Upper lobe of right lung (tissue), 1 donor: ENCODE measurements at places on chromosomes 11 and 22.

DNA sequence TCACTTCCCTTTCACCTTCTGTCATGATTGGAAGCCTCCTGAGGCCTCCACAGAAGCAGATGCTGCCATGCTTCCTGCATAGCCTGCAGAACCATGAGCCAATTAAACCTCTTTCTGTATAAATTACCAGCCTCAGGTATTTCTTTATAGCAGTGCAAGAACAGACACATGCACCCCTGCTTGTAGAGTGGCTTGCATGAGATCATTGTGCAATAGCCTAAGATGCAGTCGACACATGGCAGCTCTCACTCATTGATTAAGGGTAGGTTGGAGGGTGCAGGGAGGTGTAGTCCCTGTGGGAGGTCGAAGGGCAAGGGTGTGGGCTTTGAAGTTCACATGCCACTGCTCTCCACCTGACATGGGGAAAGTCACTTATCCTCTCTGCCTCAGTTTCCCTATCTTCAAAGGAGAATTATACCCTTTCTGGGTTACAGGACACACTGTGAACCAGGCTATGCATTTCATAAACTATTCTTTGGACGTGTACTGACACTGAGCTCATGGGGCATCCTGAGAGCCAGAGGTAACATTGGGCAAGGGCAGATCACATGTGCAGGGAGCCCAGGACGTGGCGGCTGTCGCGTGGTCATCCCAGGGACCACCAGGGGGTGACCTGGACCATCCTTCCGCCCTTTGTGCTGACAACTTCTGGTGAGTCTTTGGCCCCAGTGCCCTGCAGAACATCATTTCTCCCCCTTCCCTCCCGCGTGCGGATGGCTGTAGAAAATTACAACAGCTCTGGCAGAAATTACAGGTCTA is 69.2 kb upstream of the SHANK2 start:
- DNase-seq, result peak; percentile 15

DNA sequence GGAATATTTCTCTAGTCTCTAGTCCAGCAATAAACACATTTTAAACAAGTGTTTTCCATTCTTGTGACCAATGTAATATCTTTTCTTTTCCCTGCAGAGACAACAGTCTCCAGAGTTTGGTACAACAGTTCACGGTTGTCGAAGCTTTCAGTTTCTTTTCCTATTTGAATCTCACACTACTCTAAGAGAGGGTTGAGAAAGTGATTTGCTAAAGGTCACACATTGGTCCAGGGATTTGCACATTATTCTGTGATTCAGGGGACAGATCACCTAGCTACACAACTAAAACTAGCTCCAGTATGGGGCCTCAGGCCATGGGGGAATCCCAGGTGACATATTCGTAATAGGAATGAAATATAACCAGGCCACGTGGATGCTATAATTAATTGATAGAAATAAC is 132.5 kb downstream of the HIPK3 start:
- DNase-seq, result no peak

DNA sequence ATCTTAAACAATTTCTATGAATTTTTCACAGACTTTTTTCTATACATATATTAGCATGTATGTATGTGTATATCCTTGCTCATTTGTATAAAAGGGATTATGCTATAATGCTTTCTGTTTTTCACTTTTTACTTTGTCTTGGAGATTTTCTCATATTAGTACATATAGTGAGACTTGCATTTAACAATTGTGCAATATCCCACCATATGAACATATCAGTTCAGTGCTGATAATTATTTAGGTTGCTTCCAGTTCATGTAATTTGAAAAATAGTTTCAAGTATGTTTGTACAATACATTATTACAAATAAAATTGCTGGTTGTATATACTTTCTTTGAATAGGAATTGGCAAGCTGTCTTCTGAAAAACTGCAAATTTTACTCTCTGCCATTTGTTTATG is 37.9 kb downstream of the HEPHL1 start:
- DNase-seq, result no peak

GRCh38 chr11:14376920-14377319 is 17.9 kb upstream of the RRAS2 start:
- DNase-seq, result no peak

DNA sequence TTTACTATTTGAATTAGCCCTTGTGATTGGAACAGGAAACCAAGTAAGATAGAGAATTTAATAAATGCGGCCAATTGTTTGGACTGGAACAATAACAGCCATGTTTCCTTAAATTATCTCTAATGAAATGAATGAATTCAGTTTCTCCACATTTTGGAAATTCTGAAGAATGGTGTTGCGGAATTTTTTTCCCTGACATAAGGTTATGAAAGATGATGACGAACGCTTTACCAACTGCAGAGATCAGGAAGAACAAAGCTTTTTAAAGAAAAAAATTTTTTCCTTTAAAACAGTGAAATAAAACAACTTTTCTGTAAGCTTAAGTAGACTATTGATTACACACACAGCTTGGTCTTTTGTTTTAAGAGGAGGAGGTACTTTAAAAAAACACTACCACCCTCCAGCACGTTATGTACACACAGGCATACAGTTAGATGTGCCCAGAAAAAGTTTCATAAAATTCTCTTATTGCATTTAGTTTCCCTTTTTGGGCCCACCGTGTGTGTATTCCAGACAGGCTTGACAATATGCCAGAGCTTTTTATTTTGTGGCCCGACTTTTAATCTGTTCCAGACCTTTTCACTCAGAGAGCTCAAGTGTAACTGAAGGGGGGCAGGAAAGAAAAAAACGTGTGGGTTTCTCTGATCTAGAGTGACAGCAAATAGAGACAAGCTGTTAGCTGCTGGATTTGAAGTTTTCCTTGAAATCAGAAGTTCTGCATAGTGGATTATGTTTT is 77.3 kb downstream of the YAP1 start:
- no peak for DNase-seq

GRCh38 chr11:87351676-87352075 is 313.9 kb downstream of the TMEM135 start:
- no peak for DNase-seq

GRCh38 chr11:64268025-64268892 is 16.2 kb downstream of the BAD start:
- DNase-seq, result peak; percentile 79

DNA sequence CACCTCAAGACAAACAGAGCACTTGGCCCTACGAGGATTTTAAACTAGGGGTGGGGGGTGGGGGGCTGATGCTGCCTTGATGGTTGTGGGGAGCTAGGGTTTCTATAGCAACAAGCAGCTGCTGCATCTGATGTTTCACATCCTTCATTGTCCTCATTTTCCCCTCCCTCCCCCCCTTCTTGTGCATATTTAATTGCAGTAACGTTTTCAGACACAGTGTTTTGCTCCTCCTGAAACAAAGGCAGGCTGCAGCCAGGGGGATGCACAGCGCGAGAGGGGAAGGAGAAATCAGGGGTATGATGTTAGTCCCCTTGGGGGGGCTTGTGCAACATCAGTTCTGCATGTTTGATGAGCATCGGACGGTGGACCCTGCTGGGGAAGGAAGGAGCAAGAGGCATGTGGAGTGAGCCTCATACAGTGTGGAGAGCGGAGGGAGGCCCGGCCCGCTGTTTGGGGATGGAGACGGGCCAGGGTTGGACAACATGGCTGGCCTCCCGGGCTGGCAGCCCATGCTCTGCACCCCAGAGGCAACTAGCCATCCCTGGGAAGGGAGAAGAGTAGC is 208.3 kb downstream of the CEP164 start:
- no peak for DNase-seq

- DNase-seq, result no peak
These were observed 15.6 kb downstream of the GRAMD4 start for GRCh38 chr22:46635756-46636155.

- DNase-seq, result no peak
These were observed 74.5 kb upstream of the CSNK2A3 start for GRCh38 chr11:11427542-11427941.

GRCh38 chr22:30289980-30290313 is 642 bp upstream of the CASTOR1 start:
- no peak for DNase-seq

DNA sequence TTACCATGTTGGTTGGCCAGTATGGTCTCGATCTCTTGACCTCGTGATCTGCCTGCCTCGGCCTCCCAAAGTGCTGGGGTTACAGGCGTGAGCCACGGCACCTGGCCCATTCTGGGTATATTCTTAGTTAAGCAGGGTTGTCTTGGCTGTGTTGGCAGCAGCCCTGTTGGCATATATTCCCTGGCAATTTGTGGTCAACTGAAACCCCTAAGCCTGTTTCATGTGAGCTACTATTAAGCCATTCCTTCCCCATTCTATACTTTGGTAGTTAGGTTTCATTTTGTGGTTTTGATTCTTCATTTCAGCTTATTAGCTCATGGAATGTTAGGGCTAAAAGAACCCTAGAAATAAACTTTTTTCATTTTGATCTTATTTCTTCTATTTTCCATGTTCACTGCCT is 22.2 kb upstream of the IL18BP start:
- no peak for DNase-seq

DNA sequence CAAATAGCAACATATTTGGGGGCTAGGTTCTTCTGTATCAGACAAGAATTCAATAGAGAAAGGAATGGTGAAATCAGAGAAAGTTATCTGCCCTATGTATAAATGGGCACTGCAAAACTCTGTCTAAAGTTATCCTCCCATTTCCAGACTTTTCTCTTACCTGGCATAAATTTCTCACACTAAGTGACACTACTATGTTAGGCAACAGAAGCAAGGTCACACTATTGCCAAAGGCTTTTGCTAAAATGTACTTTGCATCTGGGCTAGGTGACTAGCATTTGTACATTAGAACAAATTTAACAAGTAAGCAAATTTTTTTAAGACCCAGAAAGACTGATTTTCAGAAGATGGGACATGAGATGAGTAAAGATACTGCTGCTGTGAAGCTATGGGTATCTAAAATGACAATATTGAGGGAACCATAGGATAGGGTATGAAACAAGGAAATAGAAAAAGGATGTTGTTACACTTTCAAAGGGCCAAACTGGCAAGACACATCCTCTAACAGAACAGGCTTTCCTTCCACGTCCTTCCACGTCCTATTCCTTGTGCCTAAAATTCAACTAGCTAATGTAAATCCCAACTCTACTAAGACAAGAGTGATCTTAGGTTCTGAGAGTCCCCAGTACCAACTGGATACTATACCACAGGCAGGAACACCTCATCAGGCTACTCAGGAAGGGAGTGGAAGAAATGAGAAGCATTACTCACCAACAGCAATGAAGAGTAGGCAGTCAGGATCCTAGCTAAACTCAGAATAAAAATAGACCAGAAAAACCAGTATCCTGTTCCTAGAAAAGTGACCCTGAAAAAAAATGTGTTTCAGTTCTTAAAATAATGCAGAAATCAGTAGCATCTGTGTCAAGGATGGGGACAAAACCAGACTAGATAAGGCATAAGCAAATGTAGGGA is 22.6 kb downstream of the GDPD4 start:
- DNase-seq, result no peak

DNA sequence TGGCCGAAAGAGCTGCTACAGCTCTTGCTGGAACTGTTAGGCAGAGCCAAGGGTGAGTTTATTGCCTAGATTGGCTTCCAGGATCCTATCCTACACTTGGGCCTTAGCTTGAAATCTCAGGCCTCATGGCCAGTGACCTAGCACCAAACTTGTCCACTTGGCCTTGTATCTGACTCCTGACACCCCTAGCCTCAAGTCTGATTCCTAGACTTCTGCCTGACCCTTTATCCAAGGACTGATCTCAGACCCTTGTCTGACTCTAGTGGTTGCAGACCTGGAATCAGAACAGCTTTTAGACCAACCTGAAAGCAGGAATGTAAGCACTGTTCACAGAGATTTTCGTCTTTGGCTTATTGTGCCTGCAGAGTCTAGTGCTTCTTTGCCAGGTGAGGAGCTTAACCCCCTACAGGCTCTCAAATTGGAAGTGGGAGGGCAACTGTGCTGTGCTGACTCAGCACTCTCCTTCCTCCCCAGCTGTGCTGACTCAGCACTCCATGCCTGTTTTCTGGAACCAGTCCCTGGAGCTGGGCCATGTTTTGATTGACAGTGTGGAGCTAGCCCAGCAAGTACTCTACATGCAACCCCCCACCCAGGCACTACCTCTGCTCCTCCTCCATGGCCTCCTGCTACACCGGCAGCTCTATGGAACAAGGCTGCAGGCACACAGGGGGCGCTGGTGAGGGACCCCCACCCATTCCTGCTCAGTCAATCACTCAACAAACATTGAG is 35.1 kb downstream of the RRP8 start:
- DNase-seq, result no peak

- DNase-seq, result no peak
These were observed 2.1 kb downstream of the SSTR3 start for GRCh38 chr22:37210041-37210803.

GRCh38 chr11:66183494-66184048 is 84.9 kb upstream of the RAB1B start:
- DNase-seq, result no peak

DNA sequence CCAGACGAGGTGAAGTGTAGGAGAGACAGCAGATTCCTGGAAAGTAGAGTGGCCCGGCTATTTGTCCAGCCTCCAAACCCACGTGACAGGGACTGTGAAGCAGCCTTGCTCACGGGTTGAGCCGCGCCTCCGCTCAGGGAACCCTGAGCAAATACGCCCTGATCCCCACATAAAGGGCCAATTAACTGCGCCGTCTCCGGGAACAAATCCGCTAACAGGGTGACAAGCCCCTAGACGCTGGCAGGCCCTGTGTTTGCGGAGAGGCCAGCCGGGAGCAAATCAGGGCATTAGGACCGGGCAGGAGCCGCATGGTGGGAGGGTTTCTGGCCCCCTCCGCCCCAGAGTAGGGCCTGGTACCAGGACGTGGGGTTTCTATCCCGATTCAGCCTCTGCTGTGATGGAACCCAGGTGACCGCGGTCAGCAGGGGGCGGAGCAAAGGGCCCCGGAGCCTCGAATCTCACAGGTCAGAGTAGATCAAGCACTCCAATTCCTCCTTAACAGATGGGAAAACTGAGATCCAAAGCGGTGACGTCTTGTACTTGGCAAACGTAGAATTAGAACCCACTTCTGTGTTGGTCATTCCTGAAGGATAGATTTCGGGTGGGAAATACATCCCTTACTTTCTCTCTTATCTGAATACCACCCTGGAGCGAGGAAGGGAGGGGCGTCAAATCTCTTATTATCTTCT is 2.0 kb upstream of the ROBO3 start:
- peak; percentile 77 for DNase-seq

DNA sequence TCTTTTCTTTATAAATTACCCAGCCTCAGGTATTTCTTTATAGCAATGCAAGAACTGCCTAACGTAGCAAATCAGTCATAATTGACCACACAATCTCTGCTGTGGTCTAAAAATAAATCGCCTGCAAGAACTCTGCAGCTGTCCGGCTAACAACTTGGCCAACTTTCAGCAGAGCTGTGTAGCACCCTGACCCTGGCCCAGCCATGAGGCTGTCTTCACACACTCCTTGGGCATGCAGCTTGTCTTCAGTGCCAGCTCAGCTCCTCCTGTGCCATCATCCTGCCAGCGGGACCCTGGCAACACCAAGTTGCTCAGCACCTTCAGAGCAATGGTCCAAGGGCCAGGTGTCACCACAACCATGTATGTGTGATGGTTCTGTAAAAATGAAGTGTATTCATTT is 355.6 kb downstream of the OPCML start:
- no peak for DNase-seq

- peak; percentile 63 for DNase-seq
These were observed 13.3 kb downstream of the IL17REL start for GRCh38 chr22:49999063-49999945.

- DNase-seq, result no peak
These were observed 61.8 kb upstream of the USP47 start for GRCh38 chr11:11779975-11780374.

GRCh38 chr11:3102641-3102921 is 45.4 kb upstream of the CARS1 start:
- peak; percentile 29 for DNase-seq
